Urothelium cell line (cell line): ENCODE measurements at places on chromosomes 3 and 15.

DNA sequence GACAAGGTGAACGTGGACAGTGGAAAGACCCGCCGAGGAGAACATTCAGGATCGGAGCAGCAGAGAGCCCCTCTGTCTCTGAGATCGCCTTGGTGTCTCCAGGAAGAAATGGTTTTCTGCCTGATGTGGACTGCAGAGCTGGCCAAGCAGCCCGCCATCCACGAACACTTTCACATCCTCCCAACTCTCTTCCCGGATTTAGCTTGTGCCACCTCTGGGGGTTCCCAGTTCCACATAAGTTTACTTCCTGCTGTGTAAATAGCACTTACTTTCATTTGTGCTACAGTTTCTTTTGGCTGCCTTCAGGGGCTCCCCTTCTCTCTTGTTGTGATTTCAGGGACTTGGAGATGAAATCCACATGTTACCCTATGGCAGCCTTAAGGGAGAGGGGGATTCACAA, 48.4 kb downstream of the SEMA5B start:
- DNase-seq, result no peak

- DNase-seq, result peak; percentile 6
These were observed 741.0 kb downstream of the MCTP2 start for GRCh38 chr15:94972314-94972713.

GRCh38 chr15:69523010-69524001, 70.7 kb downstream of the RPLP1 start:
- peak; percentile 75 for DNase-seq

DNA sequence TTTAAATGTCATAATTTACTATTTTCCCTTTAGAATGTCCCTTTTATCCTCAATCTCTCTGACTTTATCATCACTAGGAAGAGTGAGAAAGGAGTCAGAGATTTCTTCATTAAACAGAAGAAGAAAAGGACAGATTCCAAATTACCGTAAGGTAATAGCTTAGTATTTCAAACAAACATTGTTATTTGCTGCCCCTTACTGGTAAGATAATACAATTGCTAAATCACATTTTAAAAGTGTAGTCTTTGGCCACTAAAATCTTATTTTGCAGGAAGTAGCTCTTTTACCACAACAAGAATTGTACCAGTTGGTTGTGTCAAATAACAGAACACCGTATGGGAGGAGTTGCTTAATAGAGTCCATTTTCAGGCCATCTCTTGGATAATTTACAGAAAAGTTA, 53.7 kb downstream of the CGGBP1 start:
- DNase-seq, result peak; percentile 14

DNA sequence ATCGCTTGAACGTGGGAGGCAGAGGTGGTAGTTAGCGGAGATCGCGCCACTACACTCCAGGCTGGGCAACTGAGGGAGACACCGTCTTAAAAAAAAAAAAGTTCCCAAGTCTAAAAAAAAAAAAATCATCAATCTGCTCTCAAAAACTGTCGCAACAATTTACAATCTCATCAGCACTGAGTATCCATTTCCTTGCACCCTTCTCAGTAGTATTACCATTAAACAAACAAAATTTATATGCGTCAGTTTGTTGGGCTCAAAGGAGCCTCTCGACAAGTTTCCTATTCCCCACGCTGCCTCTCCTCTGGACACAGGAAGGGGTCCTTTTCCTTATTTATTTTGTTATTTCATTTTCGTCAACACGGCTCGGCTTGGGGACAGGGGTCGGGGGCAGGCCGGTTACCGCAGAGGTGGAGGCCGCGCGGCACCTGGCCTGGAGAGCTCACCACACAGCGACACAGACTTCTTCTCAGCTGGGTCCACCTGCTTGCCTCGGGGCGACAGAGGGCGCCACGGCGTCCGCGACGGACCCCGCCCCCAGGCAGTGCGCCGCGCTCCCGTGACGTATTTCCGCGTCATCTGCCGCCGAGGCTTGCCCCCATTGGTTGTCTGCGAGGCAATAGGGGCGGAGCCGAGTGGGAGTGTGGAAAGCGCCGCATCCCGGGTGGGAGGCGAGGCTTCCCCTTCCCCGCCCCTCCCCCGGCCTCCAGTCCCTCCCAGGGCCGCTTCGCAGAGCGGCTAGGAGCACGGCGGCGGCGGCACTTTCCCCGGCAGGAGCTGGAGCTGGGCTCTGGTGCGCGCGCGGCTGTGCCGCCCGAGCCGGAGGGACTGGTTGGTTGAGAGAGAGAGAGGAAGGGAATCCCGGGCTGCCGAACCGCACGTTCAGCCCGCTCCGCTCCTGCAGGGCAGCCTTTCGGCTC, at the start of gene MAP2K1:
Gene MAP2K1 (plus strand): TSS at position 709 of the 920 bp plus-strand sequence. CDS start 436 bp downstream, outside the sequence.
- DNase-seq, result peak; percentile 100

DNA sequence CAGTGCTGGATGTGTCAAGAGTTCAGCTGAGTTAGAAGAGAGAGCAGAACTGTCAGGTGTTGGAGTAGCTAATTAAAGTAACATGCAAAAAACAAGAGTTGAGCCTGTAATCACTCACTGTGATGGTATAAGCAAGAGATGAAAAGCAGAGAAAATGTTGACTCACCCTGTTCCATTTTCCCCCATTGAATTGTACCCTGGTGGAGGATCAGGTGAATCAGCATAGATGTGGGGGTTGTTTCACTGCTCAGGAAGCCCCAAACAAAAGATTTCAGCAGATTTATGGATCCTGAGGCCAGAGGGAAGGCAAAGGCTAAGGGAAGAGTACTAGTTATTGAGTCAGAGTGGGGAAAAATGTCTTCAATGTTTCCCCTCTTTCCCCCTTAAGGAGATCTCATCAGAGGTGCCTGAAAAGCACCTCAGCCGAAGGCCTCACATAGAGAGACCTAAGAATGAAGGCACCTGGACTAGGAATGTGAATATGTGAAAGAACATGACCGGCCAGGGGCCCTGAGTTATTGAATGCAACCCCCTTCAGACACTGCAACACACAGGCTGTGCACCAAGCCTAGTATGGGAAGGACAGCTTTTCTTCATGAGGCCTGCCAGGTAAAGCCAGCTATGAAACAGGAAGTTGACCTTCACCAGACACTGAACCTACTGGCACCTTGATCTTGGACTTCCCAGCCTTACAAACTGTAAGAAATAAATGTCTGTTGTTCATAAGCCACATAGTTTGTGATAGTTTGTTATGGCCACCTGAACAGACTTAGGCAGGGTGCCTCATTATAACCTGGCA, 90.1 kb downstream of the TMCO5A start:
- no peak for DNase-seq

DNA sequence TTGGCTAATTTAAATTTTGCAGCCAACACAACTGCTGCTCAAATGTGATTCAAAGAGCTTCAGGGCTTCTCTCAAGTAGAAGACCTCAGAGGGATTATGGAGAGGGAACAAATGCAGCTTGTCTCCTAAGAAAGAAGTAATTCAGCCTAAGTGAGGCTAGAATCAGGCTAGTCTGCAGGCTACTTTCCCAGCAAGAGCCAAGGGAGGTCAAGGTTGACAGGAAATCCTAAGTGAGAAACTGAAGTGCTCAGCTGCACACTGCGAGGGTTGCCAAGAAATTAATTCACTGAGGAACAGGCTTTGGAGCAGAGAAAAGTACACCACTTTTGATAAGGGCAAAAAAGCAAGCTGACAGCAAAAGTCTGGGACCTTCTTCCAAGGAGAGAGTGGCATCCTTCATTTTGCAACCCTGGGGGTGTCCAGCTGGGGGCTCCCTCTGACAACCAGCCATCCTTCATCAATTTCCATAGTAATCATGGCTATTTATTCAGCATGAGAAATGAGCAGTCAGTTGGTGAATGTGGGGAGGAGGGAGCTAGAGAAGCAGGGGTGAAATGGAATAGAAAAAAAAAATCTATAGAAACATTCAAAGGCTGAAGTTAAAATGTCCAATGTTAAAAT, 646.4 kb upstream of the ADAMTS9 start:
- DNase-seq, result no peak

GRCh38 chr3:93981649-93982048, 1.7 kb downstream of the ARL13B start:
- no peak for DNase-seq

GRCh38 chr3:183953471-183954070, 64.1 kb downstream of the ABCC5 start:
- DNase-seq, result no peak

- no peak for DNase-seq
These were observed 236.6 kb downstream of the MFSD1 start for GRCh38 chr3:159038405-159038804.

DNA sequence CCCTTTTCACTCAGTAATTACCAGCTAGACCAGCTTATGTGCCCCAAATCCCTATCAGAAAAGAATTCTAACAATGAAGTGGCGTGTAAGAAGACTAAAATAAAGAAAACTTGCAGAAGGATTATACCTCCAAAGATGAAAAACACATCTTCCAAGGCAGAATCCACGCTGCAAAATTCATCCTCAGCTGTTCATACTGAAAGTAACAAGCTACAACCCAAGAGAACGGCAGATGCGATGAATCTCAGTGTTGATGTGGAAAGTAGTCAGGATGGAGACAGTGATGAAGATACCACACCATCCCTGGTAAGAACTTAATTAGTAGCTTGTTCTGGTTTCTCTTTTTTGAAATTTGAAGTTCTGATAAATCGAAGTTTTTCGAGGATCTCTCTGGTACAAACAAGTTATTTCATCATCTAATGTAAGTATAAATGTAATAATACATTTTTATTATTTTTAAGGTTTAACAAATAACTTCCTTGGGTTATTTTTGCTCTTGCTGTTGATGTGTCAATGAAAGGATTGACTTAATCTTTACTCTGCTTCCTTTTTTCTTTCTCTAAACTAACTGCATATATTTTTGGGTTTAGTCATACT, 1.4 kb downstream of the WDR76 start:
- no peak for DNase-seq

DNA sequence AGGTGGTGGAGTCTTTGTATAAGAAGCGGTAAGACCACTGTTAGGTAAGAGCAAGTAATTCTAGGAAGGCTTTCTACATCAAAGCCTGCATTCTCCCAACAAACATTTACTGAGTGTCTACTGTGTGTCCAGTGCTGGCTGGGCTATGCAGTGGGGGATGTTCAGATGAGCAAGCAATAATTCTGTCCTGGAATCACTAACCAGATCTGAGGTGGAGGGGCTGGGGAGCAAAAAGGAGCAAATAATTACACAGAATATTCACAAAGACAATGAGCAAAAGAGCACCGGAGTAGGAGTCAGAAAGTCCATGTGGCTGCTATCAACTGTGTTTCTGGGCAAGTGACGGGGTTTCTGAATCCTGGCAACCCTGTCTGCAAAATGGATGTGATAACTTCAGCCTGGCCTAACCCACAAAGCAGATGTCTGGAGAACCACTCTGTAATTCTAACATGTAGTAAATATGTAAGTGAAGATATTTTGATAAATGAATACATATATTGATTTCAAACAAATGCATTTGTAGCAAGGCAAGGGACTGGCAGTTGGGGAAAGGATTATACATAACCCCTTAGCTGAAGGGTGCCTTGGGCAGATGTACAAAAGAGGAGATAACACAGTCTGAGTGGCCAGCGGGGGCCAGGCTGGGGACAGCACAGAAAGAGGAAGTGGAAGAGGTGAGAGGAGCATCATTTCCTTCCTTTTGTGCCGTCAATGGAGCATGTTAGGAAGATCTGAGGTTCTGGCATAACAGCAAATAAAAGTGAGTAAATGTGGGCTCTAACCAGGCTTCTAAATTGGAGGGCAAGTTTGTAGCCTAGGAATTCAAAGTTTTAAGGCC, 28.8 kb downstream of the CYP8B1 start:
- no peak for DNase-seq

- DNase-seq, result no peak
These were observed 625.0 kb downstream of the MCTP2 start for GRCh38 chr15:94856267-94856854.

- DNase-seq, result no peak
These were observed 25.6 kb upstream of the MUSTN1 start for GRCh38 chr3:52860424-52860768.

DNA sequence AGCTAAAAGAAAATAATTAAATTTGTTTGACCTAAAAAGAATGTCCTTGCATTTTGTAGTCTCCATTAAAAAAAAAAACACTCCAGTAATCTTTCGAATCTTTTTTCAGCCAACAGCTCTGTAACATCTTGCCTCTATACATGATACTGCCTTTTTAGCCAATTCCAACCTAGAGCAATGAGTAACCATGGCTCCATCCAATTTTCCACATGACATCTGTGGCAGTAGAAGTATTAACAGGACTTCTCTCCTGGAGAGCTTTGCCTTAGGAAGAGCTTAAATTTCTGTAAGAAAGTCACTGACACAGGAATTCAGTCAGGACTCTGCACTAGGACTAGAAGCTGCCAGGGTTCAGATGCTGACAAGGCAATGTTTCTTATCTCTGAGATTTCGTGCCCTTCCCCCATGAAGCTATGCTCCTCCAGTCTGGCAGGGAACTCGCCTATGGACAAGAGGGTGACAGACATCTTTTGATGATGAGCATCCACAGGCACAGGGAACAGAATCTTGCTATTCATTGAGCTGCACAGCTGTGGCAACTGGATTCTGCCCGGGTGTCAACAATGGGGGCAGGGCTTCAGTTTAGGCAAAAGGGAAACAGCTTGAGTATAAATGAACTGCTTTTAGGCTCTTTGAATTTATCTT, 81.8 kb downstream of the ALCAM start:
- DNase-seq, result no peak

DNA sequence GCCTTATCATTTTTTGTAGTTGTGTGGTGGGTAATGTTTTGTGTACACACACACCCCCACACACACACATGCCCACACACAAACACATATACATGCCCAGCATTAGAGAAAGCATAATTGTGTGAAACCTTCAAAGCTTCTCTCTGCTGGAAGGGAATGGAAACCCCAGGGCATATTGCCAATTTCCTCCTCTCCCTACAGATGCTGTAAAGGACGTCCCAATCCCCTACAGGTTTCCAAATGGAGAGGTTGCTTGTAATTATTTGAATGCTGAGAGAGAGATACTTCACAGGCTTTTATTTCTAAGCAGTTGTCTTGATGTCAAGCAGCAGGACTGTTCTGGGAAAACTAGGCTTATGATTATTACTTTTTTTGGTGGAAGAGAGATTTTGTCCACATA, 23.0 kb upstream of the CCK start:
- DNase-seq, result no peak

GRCh38 chr3:143753006-143753405, 95.3 kb downstream of the SLC9A9 start:
- DNase-seq, result no peak

- peak; percentile 47 for DNase-seq
These were observed 81.7 kb downstream of the PRICKLE2 start for GRCh38 chr3:64143409-64144130.
